MV-4-11 (cell line): ENCODE measurements at places on chromosomes 4 and X.

- peak; percentile 57 for DNase-seq
Measured at GRCh38 chrX:139825618-139826017, 107.2 kb downstream of the ATP11C start.

GRCh38 chr4:163587867-163588266, 93.4 kb downstream of the TMA16 start:
- DNase-seq = peak; percentile 95

DNA sequence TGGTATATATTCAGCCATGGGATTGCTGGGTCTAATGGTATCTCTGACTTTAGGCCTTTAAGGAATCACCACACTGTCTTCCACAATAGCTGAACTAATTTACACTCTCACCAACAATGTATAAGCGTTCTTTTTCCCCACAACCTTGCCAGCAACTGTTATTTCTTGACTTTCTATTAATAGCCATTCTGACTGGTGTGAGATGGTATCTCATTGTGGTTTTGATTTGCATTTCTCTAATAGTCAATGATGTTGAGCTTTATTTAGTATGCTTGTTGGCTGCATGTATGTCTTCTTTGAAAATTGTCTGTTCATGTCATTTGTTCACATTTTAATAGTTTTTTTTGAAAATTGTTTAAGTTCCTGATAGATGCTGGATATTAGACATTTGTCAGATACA, 235.2 kb downstream of the HEPH start:
- DNase-seq = no peak

GRCh38 chr4:93834249-93835066, 5.9 kb downstream of the ATOH1 start:
- no peak for DNase-seq

DNA sequence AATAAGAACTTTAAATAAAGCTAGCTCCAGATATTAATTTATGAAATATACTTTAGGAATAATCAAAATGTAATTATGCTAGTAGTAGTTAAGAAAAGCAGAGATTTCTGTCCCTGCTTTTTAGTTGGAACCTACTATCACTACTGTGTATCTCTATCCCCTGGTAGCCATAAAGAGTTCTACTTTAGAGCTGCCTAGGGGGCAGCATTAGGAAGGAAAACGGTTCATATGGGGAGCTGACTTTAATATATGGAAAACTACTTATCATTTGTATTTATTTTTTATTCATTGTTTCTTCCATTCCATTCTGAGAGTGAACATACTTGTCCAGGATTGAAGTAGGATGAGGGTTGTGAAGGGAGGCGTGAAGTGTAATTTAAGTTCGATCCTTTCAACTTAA, 40.9 kb downstream of the CPEB2 start:
- no peak for DNase-seq

DNA sequence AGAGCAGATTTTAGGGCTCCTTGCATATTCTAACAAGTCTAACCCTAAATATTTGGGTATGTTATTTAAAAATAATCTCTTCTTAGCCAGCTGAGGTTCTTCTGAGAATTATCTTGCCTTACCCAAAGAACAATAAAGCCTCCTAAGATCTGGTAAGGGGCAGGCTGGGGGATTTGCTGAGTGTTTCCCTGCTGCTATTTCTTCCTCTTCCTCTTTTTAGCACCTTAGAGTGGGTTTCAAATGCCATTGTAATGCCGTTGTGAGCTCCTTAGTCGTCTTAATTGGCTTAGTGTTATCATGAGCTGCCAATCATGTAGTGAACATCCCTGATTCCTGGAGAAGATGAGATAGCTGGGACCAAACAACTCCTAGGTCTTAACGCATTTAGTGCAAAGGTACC, 15.4 kb downstream of the STOX2 start:
- DNase-seq = peak; percentile 83

DNA sequence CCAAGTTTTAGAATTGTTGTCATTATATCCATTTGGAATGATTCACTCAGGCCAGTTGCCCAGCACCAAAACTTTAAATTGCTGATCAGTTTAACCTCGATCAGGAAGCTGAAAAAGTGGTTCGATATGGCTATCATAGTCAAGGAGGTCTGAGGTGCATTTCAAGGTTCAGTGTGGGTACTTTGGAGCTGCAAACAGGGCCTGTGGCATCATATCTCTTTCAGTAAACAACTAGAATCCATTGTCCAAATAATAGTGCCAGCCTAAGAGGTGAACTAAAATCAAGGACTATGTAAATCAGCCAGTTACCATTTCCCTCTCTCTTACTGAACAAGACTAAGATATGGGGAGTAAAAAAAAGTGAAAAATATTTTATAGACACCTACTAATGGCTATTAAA, 14.2 kb downstream of the TMEM47 start:
- DNase-seq = no peak

GRCh38 chr4:71113294-71113693, 119.8 kb downstream of the DCK start:
- no peak for DNase-seq

DNA sequence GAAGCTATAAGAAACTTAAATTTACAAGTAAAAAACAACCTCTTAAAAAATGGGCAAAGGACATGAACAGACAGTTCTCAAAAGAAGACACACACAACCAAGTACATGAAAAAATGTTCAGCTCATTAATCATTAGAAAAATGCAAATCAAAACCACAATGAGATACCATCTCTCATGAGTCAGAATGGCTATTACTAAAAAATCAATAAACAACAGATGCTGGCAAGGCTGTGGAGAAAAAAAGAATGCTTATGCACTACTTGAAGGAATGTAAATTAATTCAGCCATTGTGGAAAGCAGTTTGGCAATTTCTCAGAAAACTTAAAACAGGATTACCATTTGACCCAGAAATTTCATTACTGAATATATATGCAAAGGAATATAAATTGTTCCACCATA, 666.3 kb upstream of the GRIA3 start:
- DNase-seq = no peak

- DNase-seq = peak; percentile 73
Measured at GRCh38 chr4:112318239-112319142, 21.3 kb downstream of the ALPK1 start.

- no peak for DNase-seq
Measured at GRCh38 chrX:16418650-16419049, 231.3 kb upstream of the S100G start.

DNA sequence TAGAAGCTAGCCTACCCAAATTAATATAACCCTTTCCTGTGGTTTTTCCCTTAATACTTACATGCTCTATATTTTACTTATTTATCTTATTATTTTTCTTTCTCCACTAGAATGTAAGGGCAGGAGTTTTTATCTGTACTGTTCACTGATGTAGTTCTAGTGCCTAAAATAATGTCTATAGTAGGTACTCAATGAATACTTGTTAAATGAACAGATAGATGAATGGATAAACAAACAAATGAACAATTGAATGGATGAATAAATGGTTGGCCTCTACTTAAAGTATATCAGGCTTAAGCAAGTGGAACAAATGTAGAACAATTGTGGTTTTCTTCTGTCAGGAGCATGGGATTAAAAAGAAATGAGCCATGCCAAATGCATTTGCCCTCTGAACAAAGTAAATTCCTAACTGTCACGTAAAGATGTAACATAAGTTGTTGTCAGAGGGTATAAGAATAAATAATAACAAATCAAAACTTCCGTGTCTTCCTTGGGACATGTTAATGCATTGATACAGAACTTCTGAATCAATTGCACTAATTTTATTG, 54.1 kb downstream of the SYTL5 start:
- DNase-seq = no peak

DNA sequence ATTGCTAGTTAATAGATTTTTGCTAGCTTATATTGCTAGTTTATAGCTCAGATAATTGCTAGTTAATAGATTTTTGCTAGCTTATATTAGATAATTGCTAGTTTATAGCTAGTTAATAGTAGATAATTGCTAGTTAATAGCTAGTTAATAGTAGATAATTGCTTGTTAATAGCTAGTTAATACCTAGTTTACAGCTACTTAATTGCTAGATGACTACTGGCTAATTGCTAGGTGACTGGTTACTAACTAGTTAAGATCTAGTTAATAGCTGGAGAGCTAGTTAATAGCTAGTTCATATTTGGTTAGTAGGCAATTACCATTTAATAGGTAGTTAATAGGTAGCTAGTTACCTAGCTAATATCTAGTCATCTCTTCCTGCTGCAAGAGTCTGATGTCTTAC, 633.8 kb upstream of the CT83 start:
- no peak for DNase-seq

DNA sequence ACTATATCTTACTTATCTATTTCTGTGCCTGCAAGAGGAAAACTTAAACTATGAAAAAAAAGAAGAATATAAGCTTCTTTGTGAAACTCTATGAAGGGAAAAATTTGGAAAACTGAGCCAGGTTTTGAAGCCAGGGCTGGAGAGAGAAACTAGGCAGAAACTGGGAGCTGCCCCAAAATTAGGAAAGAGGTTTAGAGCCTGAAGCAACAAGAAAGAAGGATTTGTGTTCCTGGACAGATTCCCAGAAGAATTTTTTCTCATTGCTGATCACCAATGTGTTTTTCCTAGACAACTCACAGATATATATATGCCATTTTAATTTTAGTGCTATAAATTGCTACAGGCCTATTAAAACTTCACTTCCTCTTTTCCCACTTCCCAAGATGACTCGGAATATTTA, 245.0 kb upstream of the GEMIN8 start:
- no peak for DNase-seq

DNA sequence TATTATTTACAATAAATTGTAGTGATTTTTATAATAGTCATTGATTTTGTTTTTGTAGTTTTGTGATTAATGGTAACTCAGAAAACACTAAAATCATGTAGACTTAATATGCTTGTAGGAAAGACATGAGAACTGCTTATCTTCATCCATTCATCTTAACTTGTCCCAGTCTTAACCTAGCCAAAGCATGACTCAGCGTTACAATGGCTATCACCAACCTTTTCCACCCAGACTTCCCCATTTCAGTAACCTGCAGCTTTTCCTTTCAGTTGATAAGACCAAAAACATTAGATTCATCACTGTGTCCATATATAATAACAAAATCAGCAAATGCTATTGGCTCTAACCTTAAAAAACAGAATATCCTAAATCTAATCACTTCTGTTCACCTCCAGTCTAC, 106.2 kb upstream of the KLF8 start:
- DNase-seq = no peak

GRCh38 chrX:101925733-101926132, 6.1 kb downstream of the ZMAT1 start:
- no peak for DNase-seq

DNA sequence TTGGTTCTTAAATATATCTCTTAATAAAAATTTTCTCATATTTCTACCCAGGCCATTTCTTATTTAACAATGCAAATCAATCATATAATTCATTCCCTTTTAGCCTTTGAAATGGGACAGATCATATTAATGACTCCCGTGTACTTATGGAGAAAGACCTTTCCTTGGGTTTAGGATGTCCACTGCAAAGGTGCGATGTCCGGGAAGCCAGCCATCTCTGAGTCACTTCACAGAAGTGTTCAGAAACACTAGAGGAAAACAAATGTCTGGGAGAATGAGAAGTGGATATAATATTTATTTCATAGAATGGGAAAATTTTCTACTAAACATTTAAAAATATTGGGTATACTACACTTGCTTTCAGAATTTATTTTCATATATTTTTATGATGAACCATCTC, 15.3 kb downstream of the INTU start:
- DNase-seq = no peak

- DNase-seq = no peak
Measured at GRCh38 chr4:57042711-57043169, 64.0 kb downstream of the POLR2B start.

GRCh38 chrX:136065044-136065671, 79.9 kb downstream of the SLC9A6 start:
- DNase-seq = peak; percentile 71

- DNase-seq = no peak
Measured at GRCh38 chr4:136562834-136563233, 969.5 kb downstream of the PCDH18 start.

- no peak for DNase-seq
Measured at GRCh38 chr4:20252656-20253282, 1.1 kb downstream of the SLIT2 start.

GRCh38 chrX:15204130-15204751, 65.6 kb downstream of the ASB9 start:
- DNase-seq = no peak

DNA sequence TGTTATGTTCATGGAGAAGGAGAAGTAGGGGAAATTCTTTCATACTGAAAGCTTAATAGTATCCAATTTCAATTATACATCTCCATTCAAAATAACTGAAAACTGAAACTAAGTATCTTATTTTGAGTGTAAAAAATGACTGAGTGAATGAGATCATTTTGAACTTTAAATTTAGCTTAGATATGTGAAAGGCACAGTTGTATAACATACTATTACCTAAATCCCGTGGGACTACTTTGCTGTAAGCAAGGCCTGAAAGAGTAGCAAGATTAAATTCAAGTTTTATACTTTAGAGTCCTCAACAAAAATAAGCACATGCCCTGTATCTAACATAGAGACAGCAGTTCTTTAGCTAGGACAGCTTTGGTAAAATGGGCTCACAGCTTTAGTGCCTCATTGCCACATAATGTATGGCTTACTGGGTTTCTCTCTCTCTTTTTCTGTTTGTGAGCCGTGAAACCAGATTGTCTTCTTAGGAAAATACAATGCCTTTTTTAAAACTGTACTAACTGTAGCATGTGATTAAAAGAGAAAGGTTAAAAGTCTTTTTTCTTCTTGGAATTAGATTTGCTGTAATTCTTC, 43.2 kb downstream of the GSTCD start:
- no peak for DNase-seq

- DNase-seq = no peak
Measured at GRCh38 chr4:89800012-89800516, 36.9 kb downstream of the SNCA start.

DNA sequence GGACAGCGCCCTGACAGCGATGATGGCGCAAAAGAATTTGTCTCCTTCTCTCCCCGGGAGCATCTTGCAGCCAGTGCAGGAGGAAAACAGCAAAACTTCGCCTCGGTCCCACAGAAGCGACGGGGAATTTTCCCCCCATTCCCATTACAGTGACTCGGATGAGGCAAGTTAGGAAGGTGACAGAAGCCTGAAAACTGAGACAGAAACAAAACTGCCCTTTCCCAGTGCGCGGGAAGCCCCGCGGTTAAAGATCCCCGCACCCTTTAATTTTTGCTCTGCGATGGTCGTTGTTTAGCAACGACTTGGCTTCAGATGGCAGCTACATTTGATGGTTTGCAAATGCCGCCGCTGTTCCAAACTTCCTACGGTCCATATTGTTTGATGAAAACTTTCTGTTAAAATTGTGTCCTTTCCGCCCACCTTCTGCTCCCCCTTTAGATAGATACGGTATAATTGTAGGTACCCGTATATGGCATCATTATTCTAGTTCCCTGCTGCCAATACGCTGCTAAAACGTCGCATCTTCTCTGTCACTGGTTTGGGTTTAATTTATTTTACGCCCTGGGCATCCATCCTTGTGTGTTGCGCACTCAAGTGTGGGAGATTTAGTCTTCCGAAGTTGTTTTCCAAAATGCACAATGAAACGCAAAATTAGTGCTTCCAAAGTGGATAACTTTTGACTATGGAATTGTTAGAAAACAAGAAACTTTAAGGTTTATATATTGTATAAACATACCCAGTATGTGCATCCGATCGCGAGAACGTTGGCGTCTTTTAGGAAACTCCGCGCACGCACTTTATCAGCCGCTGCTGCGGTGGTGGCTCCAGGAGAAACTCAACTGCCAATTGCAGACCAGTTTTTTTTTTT, 1.5 kb downstream of the ATOH1 start:
- DNase-seq = no peak
